Right ventricle myocardium superior (tissue), 1 donor: ENCODE measurements at places on chromosomes 3 and 15.

- no peak for DNase-seq
Observed at GRCh38 chr3:70806556-70806955, 494.1 kb upstream of the MDFIC2 start.

GRCh38 chr3:30299674-30300385, 306.6 kb upstream of the TGFBR2 start:
- DNase-seq: no peak

- no peak for DNase-seq
Observed at GRCh38 chr3:5186858-5187155, 700 bp upstream of the EDEM1 start.

- DNase-seq: no peak
Observed at GRCh38 chr15:88756921-88757320, 46.3 kb upstream of the ACAN start.

DNA sequence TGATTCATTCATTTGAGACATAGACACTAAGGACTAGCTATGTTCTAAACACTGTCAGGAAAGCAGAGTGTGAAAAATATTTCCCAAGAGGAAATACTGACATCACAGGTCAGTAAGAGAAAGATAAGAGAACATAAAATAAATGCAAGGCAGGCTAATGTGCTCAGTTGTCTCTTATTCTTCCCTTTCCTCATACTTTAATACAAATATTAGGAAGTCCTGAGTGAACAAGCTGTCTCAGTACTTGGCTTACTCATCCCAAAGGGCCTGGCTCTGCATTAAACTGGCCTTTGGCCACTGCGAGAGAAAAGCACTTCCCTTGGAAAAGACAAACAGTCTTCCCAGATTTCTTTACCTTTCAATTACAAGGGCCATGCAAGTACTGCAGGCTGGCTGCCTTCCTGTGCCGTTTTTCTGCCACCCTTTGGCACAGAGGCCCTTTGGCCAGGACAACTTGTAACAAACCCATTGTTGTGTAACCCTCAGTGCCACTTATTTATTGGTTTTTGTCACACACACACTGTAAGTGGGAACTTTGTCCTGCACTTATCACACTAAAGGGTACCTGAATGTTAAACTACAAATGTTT, 31.7 kb downstream of the EDC3 start:
- peak; percentile 66 for DNase-seq
